ENCODE measurements at places on chromosomes 7 and 10. TPM values are rescaled to one million over a fixed set of nuclear protein-coding genes. Genes with fewer than 3 reads are reported as not detected.

Gene SFRP5
- total RNA-seq, result not detected

DNA sequence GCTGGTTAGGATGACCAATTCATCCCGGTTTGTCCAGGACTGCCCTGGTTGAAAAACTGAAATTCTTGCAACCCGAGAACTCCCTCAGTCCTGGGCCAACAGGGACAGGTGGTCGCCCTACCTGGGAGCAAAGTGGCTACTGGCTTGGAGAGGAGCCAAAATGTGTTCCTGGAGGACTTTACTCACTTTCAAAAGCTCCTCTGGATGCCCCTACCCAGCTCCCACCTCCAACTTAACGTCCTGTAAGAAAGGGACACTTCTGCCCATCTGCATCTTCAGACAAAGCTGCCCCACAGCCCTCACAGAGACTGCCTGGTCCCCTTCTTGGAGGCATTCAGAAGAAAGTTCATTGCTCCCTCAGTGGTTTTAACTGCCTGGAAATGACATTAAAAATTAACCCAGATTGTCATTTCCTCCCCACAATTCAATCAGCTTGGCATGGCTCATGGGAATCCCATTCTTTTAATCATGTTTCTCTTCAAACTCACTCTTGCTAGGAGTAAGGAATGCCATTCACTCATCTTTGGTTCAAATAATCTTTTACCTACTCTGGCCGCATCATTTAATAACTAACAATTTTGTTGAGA is 24.0 kb upstream of the HSPA12A start:
- DNase-seq, result no peak

Gene CTAGE8
- total RNA-seq, result 0.16 TPM

- DNase-seq, result no peak
These were observed 97.8 kb upstream of the MPP7 start for GRCh38 chr10:28400681-28401080.

DNA sequence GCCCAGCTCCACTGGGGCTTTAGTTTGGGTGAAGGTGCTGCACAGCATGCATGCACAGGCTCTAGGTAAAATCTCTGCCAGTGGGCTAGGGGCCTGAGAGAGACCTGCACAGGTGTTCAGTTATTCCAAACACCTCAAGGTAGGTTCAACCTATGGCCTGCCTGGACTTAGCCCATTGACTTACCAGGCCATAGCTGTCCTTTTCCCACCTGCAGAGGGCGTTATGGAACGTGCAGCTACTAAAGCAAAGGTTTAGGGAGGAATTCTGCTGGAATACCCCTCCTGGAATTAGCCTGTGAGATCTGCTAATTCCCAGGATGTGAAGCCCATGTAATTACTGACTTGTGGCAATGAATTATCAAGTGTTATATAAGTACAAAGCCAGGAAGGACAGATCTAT is 3.6 kb downstream of the VWC2 start:
- DNase-seq, result no peak

DNA sequence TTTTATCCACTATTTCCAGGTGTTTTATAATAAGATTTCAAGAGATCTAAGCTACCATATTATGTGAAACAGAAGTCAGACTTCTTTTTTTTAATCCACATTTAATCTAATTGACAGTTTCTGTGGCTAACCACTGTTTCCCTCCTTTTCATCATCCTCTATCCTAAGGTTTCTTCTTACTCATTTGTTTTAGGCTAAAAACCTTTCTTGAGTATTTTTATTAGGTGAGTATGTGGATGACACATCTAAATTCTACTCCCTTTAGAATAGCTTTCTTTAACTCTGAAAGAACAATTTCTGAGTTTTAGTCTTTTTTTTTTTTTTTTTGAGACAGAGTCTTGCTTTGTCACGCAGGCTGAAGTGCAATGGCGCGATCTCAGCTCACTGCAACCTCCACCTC is 62.7 kb downstream of the NPY start:
- DNase-seq, result no peak

- no peak for DNase-seq
These were observed 39.4 kb upstream of the ARHGAP21 start for GRCh38 chr10:24762966-24763623.

GRCh38 chr10:44419790-44420549 is 35.1 kb upstream of the CXCL12 start:
- no peak for DNase-seq

Gene ZCCHC24
- total RNA-seq, result 8.7 TPM

Gene SDK1
- total RNA-seq, result 5.1 TPM

GRCh38 chr7:56062382-56062781 is 1.7 kb upstream of the SUMF2 start:
- peak; percentile 62 for DNase-seq

GRCh38 chr10:71260622-71261325 is 48.4 kb downstream of the UNC5B start:
- DNase-seq, result peak; percentile 65

Gene NAT16
- not detected for total RNA-seq

- no peak for DNase-seq
These were observed 35.2 kb upstream of the BMPR1A start for GRCh38 chr10:86721232-86721631.

DNA sequence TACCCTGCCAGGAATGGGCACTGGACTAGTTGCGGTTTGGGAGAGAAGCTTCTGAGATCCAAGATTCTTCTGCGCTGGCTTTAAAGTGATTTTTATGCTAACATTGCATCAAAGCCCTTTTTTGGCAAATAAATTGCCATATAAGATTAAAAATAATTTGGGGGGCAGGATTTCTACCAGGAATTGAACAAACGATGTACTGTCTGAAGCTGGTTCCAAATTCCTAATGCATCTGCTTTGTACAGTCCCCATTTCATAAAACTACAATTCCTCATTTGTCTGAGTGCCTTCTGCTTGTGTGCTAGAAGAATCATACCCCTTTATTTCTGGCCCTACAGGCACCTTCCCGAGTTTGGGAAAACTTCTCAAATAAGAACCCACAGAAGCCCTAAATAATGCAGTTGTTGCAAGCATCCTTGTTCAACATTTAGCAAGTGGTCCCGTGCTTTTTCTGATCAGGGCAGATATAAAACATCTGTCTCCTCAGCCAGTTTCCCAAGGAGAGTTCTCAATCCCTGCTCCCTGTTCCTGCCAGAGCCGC is 349.7 kb downstream of the PTEN start:
- no peak for DNase-seq

DNA sequence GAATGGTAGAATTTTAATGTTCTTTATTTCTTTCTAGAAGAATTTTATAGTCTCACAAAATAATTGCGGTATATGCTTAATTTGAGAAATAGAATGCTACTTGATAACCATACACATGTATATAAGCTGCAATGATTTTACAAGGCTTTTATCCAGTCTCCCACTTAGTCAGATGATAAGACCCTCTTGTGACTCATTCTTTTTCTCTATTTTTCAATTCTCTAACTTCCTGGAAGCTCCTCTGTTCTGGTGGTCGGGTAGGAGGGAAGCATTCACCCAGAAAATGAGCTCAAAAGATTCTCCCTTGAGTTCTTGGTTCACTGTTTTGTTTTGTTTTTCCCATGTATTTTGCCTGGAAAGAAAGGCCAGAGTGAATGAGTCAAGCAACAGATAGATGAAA is 546.6 kb downstream of the INHBA start:
- no peak for DNase-seq

- DNase-seq, result peak; percentile 64
These were observed 446.9 kb downstream of the KIF20B start for GRCh38 chr10:90148116-90148855.

DNA sequence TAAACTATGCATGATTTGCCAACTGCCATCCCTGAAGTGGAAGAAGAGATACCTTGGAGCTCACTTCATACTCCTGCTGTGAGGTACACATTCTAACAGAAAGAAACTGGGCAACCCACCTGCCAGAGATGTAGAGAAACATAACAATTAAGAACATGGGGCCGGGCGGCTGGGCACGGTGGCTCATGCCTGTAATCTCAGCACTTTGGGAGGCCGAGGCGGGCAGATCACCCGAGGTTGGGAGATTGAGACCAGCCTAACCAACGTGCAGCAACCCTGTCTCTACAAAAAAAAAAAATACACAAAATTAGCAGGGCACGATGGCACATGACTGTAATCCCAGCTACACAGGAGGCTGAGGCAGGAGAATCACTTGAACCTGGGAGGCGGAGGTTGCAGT is 402.6 kb upstream of the ANKRD30A start:
- no peak for DNase-seq

- DNase-seq, result no peak
These were observed 79.8 kb upstream of the MGMT start for GRCh38 chr10:129387258-129387525.

Gene OTUD1
- 1.3 TPM for total RNA-seq

DNA sequence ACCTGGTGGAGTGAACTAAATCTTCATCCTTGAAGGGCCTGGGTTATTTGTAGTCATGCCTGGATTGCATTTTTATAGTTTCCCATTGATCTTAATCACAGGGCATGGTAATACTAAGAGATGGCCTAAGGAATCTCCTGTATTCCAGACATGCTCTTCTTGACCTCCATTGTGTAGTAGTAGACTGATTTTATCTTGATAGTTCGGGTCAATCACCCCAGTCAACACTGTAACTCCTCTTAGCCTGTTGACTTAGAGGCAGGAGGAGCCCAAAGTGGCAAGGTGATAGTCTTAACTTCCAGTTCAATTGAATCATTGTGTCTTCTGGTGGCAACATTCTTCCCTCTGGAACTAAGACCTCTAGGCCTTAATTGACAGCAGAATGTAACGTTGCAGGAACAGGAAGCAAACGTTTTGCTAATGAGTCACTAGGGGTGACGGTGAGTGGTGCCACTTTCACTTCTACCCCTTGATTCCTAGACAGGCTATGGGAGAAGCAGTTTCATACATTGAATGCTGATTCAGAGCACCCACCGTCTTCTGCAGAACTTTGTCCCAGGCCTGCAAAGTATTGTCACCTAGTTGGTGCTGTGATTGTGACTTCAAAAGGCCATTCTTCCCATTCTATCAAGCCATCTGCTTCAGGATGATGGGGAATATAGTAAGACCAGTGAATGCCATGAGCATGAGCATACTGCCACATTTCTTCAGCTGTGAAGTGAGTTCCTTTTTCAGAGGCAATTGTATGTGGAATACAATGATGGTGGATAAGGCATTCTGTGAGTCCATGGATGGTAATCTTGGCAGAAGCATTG is 24.0 kb upstream of the PAPSS2 start:
- DNase-seq, result no peak

GRCh38 chr7:232410-233248 is 40.3 kb downstream of the FAM20C start:
- DNase-seq, result peak; percentile 90

Gene CDH23
- 0.37 TPM for total RNA-seq

- no peak for DNase-seq
These were observed 173.9 kb upstream of the ZMIZ1 start for GRCh38 chr10:78894841-78895195.

Gene PRF1
- not detected for total RNA-seq

Gene FAM131B
- 3.1 TPM for total RNA-seq

DNA sequence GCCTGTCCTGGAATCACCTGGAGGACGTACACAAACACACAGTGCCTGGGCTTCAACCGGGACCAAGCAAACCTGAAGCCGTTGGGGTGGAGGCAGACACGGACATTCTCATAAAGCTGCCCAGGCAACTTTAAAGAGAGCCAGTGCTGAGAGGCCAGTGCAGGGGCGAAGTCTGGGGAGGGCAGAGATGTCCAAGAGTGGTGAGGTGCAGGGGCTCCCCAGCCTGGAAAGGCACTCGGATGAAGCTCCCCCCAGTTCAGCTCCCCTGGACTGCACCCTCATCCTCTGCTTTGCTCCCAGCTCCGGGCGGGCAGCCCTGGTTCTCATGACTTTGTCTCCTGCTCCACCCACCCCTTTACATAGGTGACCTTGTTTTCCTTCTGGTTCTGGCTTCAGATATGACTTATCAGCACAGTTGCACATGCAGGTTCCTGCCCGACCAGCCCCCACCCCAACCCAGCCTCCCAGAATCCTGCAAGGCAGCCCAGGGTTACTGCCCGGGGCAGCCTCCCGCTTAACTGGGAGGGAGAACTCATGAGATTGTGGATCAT is 60.8 kb upstream of the EEPD1 start:
- DNase-seq, result no peak

- peak; percentile 37 for DNase-seq
These were observed 33.5 kb upstream of the KLHL7 start for GRCh38 chr7:23072048-23072447.

Gene CACNB2
- 0.62 TPM for total RNA-seq

DNA sequence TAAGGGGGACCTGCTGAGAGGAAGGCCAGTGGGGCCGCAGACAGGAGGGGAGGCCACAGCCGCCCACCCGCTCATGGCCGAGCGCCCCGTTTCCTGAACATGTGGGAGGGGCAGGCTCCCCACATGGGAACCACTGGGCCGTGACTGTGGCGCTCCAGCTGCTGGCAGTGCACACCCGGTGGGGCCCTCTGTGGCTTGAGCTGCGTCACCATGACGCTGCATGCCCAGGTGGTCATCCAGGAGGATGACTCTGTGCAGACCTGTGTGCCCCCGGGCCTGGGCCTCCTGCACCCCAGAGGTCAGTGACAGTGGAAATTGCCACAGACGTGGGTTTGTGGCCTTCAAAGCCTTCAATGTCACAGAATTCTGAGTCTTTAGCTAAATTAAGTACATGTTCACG is 85.1 kb downstream of the MGMT start:
- no peak for DNase-seq

- no peak for DNase-seq
These were observed 60.8 kb downstream of the ZNF438 start for GRCh38 chr10:30970760-30971460.

- no peak for DNase-seq
These were observed 110.5 kb downstream of the EBF3 start for GRCh38 chr10:129853562-129853903.

GRCh38 chr7:131655866-131656265 is 99.4 kb upstream of the PODXL start:
- DNase-seq, result no peak

Gene FXYD4
- total RNA-seq, result not detected

Gene CDK1
- 200 TPM for total RNA-seq

DNA sequence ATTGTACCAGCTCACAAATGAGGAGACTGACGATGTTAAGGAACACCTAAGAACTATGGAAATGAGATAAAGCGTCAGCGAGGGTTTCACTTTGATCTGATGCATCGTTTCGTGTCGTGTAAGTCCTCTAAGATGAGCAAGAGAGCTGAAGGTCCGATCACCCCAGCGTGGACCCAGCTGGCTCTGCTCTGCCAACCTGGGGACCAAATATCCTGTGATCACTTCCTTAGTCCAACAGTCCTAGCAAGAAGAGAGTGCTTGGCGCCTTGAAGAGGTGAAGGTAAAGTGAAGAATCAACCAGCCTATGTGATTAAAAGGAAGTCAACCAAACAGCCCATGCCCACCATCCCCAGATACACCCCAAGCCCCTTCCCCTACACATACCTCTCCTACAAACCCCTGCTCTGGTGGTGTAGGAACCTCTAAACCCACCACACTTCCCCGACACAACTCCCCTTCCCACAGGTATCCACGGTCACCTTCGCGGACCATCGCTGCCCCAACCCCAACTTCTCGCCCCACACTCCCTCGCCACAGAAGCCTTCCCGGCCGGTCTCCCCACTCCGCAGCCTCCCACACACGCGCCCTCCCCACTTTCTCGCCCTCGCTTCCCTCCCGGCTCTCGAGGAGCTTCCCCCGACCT is 722 bp downstream of the UPF2 start:
- DNase-seq, result peak; percentile 3

Gene MORN4
- 4.2 TPM for total RNA-seq
